Fibroblast of the conjunctiva (primary cell): ENCODE measurements at places on chromosomes 7 and 10.

- DNase-seq, result no peak
These were observed 203.5 kb downstream of the CHCHD3 start for GRCh38 chr7:132878204-132878919.

DNA sequence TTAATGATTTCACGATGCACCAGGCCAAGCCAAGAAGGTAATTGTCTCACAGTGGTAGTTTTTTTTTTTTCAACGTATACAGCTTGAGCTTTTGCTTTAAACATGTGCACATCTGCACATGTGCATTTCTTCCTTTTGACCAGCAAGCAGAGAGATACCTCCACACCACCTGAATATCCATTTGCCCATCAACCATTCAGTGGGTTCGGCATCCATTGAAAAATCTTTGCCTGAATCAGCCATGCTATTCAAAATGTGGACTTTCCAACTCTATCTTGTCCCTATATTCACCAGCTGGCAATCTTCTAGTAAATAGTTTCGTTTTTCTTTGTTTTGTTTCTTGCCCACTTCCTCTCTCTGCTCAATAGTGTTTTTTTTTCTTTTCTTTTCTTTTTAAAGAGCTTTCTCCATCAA is 7.7 kb upstream of the TRA2A start:
- DNase-seq, result no peak

GRCh38 chr10:125982260-125982948 is 86.0 kb downstream of the FANK1 start:
- DNase-seq, result peak; percentile 57

DNA sequence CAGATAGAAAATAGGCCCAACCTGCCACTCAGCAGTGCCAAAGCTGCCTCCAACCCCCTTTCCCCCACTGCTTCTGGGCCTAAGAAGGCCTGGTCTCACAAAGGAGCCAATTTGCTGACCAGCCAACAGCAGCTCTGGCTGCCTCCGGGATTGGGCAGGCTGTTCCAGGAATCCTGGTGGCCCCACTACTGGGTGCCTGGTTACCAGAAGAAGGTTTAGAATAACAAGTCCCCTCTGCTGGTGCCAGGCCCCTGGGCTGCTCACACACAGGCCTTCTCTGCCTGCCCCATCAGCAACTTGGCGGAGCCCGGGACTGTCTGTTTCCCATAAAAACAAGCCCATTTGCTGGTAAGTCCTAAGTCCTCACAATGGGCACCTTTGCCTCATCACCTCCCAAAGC is 1.2 kb downstream of the PHKG1 start:
- DNase-seq, result peak; percentile 63

- DNase-seq, result no peak
These were observed 4.4 kb upstream of the GSTK1 start for GRCh38 chr7:143258831-143259230.
